ENCODE measurements at places on chromosomes 1 and 21.
A peak's percentile ranks its signal among the peaks of the same experiment; 100 is the strongest.

GRCh38 chr1:64962441-64962840 lies 3.9 kb downstream of the JAK1 start:
- no peak for DNase-seq

GRCh38 chr1:244920911-244921761 lies 56.8 kb upstream of the HNRNPU start:
- no peak for DNase-seq

DNA sequence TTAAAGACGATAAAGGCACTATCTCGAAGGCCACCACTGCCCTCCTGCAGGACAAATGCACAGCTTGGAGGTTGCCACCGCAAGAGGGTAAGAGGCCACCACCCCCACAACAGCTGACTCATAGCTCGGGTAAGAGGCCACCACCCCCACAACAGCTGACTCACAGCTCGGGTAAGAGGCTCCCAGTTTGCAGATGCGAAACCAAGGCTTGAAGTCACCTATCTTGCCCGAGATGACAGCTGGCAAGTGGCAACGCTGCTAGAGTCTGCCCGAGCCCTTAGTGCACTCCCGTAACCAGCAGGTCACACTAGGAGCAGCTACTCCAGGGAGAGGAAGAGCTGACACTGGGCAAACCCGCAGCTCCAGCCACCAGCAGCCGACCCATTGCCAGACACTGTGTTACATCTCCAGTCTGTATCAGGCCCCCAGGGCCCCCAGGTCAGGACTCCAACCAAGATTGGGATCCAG lies 17.1 kb upstream of the SPSB1 start:
- peak; percentile 43 for DNase-seq

DNA sequence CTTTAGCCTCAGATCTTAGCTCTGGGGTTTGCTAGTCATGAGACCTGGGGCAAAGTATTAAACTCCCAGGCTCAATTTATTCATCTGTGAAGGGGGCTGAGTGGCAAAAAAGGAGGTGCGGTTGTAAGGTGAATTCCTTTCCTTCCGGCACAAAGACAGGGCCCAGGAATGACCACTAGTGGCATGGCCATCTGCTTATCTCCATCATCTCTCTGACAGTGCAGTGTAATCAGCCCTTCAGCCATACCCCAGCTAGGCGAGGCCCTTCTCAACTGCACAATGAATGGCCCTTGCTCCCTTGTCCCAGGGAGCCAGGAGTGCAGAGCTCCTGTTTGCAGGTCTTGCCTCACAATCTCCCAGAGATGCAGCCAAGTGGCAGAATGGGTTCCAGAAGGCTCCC lies 5.6 kb upstream of the SLC26A9 start:
- no peak for DNase-seq

- DNase-seq: no peak
These were observed 3.7 kb upstream of the FNDC7 start for GRCh38 chr1:108708691-108709660.

DNA sequence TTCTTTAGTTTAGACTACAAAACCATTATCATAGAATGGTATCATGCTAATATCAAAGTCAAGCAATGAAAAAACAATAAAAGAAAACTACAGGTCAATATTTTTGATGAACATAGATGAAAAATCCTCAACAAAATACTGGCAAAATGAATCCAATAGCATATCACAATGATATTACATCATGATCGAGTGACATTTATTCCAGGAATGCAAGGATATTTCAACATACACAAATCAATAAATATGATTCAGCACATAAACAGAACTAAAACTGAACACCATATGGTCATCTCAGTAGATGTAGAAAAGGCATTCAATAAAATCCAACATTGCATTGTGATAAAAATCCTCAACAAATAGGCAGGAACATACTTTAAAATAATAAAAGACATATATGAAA lies 1657.7 kb downstream of the KCNT2 start:
- DNase-seq: no peak
